ENCODE measurements at places on chromosomes 3 and 15. TPM values are rescaled to one million over a fixed set of nuclear protein-coding genes. Genes with fewer than 3 reads are reported as not detected.

- no peaks in the 10 kb centered on the region for H3K36me3 ChIP-seq
- DNase-seq = no peak
- no peaks in the 10 kb centered on the region for H3K4me1 ChIP-seq
- H3K27me3 ChIP-seq = peaks cover 3% of the 10 kb centered on the region
- H3K27ac ChIP-seq = no peak overlapping the region
Measured at GRCh38 chr3:17799312-17799711, 56.9 kb upstream of the TBC1D5 start.

DNA sequence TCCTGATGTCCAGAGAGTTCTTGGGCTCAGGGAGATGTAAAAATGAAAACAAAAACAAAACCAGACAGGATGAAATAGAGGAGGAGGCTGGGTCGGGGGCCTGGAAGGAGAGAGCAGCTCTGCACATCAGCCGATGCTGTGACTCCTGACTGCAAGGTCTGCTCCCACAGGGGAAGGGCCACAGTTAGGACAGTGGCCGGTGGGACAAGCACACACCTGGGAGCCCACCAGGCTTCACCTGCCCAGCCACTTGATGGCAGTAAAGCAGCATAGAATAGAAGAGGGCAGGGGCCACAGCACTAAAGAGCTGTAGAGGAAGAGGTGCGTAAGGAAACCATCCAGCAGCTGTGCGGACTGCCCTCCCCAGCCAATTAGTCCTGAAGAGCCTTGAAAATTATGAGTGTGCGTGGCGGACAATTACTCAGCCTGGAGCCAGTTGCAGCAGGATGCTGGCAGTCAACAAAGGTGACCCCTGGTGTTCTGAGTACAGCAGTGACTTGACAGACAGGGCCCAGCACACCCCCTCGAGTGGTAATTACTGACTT lies 29.8 kb downstream of the ALS2CL start:
- no peak overlapping the region for H3K4me3 ChIP-seq
- no peak for DNase-seq
- H3K36me3 ChIP-seq = no peaks in the 10 kb centered on the region
- no peaks in the 10 kb centered on the region for H3K27me3 ChIP-seq
- no peaks in the 10 kb centered on the region for H3K4me1 ChIP-seq

IDH2 gene
- total RNA-seq = 73.8 TPM

DNA sequence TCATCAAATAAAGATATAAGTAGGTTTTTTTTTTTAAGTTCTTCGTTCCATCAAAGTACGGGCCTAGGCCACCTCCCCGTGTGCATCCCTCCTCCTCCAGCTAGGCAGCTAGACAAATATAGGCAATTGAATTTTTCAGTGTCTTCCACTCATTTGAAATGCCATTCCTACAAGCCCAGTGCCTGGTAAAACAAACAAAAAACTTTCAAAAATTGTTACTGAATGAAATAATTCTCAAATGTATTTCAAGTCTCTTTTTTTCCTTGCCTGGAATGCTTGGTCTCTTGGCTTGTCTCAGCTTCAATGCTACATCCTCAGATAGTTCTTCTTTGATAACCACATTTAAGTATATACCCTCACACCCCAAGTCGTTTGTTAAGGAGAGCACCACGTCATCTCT lies 3.8 kb downstream of the EIF2AK4 start:
- H3K36me3 ChIP-seq = no peaks in the 10 kb centered on the region
- no peak for DNase-seq
- peaks cover 7% of the 10 kb centered on the region for H3K4me1 ChIP-seq
- no peak overlapping the region for H3K4me3 ChIP-seq

DNA sequence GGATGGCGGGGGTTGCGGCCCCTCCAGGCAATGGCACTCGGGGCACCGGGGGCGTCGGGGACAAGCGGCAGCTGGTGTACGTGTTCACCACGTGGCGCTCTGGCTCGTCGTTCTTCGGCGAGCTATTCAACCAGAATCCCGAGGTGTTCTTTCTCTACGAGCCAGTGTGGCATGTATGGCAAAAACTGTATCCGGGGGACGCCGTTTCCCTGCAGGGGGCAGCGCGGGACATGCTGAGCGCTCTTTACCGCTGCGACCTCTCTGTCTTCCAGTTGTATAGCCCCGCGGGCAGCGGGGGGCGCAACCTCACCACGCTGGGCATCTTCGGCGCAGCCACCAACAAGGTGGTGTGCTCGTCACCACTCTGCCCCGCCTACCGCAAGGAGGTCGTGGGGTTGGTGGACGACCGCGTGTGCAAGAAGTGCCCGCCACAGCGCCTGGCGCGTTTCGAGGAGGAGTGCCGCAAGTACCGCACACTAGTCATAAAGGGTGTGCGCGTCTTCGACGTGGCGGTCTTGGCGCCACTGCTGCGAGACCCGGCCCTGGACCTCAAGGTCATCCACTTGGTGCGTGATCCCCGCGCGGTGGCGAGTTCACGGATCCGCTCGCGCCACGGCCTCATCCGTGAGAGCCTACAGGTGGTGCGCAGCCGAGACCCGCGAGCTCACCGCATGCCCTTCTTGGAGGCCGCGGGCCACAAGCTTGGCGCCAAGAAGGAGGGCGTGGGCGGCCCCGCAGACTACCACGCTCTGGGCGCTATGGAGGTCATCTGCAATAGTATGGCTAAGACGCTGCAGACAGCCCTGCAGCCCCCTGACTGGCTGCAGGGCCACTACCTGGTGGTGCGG lies 1.9 kb downstream of the CHST2 start:
- H3K27me3 ChIP-seq = no peaks in the 10 kb centered on the region
- no peak overlapping the region for H3K27ac ChIP-seq
- peak overlapping the region; percentile 65 for H3K4me3 ChIP-seq
- DNase-seq = peak; percentile 23
- peaks cover 30% of the 10 kb centered on the region for H3K4me1 ChIP-seq

- DNase-seq = no peak
- H3K36me3 ChIP-seq = no peaks in the 10 kb centered on the region
- no peaks in the 10 kb centered on the region for H3K4me1 ChIP-seq
- H3K27ac ChIP-seq = no peak overlapping the region
- H3K4me3 ChIP-seq = no peak overlapping the region
Measured at GRCh38 chr15:96182736-96183513, 147.6 kb upstream of the NR2F2 start.

GRCh38 chr3:31241533-31241932 lies 291.2 kb upstream of the STT3B start:
- no peak for DNase-seq
- no peak overlapping the region for H3K4me3 ChIP-seq
- no peaks in the 10 kb centered on the region for H3K36me3 ChIP-seq
- H3K4me1 ChIP-seq = no peaks in the 10 kb centered on the region
- H3K27me3 ChIP-seq = no peaks in the 10 kb centered on the region

GRCh38 chr3:80556763-80557162 lies 789.0 kb upstream of the ROBO1 start:
- H3K4me3 ChIP-seq = no peak overlapping the region
- no peaks in the 10 kb centered on the region for H3K36me3 ChIP-seq
- DNase-seq = no peak

GOLGA6L1 gene
- total RNA-seq = not detected

- no peaks in the 10 kb centered on the region for H3K27me3 ChIP-seq
- H3K4me1 ChIP-seq = peaks cover 36% of the 10 kb centered on the region
- H3K27ac ChIP-seq = peak overlapping the region; percentile 94
Measured at GRCh38 chr15:55195996-55196395, 745 bp downstream of the RSL24D1 start.

SAMMSON gene
- total RNA-seq = not detected

- no peaks in the 10 kb centered on the region for H3K27me3 ChIP-seq
- H3K27ac ChIP-seq = no peak overlapping the region
- H3K4me1 ChIP-seq = no peaks in the 10 kb centered on the region
- no peaks in the 10 kb centered on the region for H3K36me3 ChIP-seq
- DNase-seq = no peak
Measured at GRCh38 chr3:162224746-162225145, 728.1 kb downstream of the OTOL1 start.

TMEM212 gene
- not detected for total RNA-seq

KNG1 gene
- total RNA-seq = not detected

SMCO1 gene
- not detected for total RNA-seq

DNA sequence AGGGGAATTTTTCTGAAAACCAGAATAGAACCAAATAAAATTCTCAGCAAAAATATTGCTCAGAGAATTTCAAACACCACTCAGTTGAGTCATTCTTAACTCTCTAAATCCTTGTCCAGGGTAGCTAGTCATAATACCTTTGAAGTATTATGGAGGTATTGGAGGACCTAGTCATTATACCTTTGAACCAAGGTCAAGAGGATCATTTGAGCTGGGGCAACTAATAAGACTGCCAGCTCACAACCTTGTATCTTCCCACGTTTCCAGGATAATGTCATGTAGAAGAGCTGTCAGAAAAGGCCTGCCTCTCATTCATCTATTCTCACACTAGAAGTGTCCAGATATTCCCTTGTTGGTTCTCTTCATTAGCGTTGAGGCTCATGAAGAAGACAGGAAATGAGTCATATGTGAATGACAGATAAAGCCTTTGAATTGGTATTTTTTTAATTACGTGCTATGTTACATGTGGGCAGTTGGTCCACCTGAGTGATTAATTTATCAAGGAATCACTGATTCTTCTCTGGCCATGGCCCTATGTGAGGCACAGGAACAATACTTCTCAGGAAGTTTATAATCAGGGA lies 48.3 kb downstream of the TOPAZ1 start:
- no peak overlapping the region for H3K27ac ChIP-seq
- H3K4me1 ChIP-seq = no peaks in the 10 kb centered on the region
- H3K27me3 ChIP-seq = no peaks in the 10 kb centered on the region
- DNase-seq = no peak
- no peak overlapping the region for H3K4me3 ChIP-seq

DNA sequence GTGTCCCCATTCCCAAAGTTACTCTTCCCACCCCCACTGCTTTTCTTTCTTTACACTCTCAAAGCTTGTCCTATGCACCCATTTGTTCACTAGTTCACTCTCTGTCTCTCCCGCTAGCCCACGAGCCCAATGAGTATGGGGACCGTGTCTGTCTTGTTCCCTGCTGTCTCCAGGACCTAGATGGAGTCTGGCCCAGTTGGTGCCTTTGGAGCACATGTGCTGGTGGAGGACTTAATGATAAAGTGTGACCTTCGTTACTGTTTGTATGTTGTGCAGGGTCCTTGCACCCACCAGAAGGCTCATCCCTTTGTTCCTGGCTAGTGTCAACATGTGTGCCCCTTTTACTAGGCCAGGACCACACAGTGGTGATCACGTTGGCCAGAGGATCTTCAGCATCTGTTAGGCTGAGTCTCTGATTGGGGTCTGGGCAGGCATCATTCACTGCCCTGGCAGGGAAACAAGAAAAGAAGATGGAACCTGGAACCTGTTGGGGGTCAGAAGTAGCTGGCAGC lies 7.4 kb downstream of the CISH start:
- H3K4me3 ChIP-seq = no peak overlapping the region
- DNase-seq = no peak
- no peaks in the 10 kb centered on the region for H3K27me3 ChIP-seq
- peak overlapping the region; percentile 84 for H3K27ac ChIP-seq

GHSR gene
- total RNA-seq = not detected

GRCh38 chr15:73318463-73319351 lies 50.1 kb downstream of the HCN4 start:
- H3K4me3 ChIP-seq = no peak overlapping the region
- no peak for DNase-seq
- no peaks in the 10 kb centered on the region for H3K4me1 ChIP-seq
- no peaks in the 10 kb centered on the region for H3K27me3 ChIP-seq
- no peaks in the 10 kb centered on the region for H3K36me3 ChIP-seq

DNA sequence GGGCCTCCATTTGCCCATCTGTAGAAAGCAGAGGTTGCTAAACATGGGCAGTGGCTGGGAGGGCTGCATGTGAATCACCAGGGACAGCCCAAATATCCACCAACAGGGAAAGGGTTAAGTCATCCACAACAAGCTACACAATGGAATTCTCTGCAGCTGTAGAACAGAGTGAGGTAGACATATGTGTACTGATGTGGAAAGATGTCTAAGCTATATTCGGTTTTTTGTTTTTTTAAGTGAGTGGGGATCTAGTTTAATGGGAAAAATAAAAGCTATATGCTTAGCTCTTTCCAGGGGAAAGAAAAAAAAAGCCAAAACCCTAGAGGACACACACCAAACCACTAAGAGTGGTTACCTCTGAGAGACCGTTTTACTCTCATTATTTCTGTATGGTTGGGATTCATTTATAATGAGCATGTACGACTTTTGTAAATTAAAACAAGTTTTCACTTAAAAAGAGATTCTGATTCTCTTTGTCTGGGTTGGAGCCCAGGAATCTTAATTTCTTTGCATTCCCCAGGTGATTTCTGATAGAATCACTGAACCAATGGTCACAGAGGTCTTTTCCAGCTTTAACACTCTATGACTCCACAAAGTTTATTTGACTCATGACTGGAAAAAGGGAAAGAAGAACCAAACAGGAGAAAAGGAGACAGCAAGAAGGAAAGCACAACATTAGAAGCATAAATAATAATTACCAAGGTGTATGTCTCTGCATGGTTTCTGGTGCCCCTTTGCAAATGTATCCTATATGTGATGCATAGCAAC lies 19.1 kb downstream of the CRABP1 start:
- no peaks in the 10 kb centered on the region for H3K4me1 ChIP-seq
- no peaks in the 10 kb centered on the region for H3K27me3 ChIP-seq
- DNase-seq = no peak
- H3K36me3 ChIP-seq = no peaks in the 10 kb centered on the region
- H3K27ac ChIP-seq = no peak overlapping the region

DNA sequence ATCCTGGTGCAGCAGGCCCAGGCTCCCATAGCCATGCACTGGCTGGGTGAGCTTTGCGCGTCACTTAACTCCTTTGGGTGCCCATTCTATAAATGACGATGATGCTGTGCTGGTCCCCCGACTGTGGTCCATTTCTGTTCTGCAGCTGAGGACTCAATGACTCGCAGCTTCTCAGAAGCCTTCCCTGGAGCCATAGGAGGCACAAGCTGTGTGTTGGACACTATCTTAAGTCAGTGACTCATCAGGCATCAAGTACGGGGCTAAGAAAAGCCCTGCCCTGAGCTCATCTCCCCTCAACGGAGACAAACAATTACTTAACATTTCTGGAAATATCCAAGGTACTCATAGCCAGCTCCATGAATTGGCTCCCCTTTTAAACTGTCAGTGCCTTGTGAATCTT lies 13.8 kb upstream of the MUSTN1 start:
- no peaks in the 10 kb centered on the region for H3K4me1 ChIP-seq
- DNase-seq = no peak
- no peaks in the 10 kb centered on the region for H3K27me3 ChIP-seq
- peaks cover 5% of the 10 kb centered on the region for H3K36me3 ChIP-seq
- H3K27ac ChIP-seq = no peak overlapping the region

IMPG2 gene
- 0.20 TPM for total RNA-seq

- DNase-seq = no peak
- no peak overlapping the region for H3K4me3 ChIP-seq
- no peak overlapping the region for H3K27ac ChIP-seq
- no peaks in the 10 kb centered on the region for H3K4me1 ChIP-seq
- H3K36me3 ChIP-seq = no peaks in the 10 kb centered on the region
Measured at GRCh38 chr15:50786871-50787270, 21.4 kb upstream of the SPPL2A start.

GPR87 gene
- total RNA-seq = 1.2 TPM

DNA sequence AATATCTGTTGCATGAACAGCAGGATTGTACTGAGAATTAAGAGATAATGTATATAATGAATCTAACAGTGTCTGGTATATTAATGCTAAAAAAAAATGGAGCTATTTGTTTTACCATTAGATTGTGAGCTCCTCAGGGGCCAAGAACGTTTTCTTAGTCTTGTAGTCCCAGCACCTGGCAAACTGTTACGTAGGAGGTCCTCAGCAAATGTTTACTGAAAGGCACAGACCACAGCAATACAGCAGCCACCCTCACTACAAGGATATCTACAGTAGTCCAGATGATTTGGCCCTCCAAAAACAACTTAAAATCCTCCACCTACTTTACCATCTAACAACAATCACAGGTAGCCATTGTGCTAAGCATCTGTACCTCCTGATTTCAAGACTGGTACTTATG lies 59.7 kb downstream of the MSL2 start:
- H3K4me3 ChIP-seq = no peak overlapping the region
- no peak for DNase-seq
- no peak overlapping the region for H3K27ac ChIP-seq
- no peaks in the 10 kb centered on the region for H3K36me3 ChIP-seq
- no peaks in the 10 kb centered on the region for H3K27me3 ChIP-seq

Measured in CD8-positive, alpha-beta memory T cell (primary cell).